Activated T-helper 2 cell treated with anti-CD3 and anti-CD28 coated beads, Interferon-gamma antibody, Interleukin-2, Interleukin-4, amounts not matched to agents 10 μg/mL and 5 μg/mL and 100 μg/mL, durations not matched to agents 14 hours and 24 hours and 36 hours (primary cell): ENCODE measurements at places on chromosomes 12 and 14.

DNA sequence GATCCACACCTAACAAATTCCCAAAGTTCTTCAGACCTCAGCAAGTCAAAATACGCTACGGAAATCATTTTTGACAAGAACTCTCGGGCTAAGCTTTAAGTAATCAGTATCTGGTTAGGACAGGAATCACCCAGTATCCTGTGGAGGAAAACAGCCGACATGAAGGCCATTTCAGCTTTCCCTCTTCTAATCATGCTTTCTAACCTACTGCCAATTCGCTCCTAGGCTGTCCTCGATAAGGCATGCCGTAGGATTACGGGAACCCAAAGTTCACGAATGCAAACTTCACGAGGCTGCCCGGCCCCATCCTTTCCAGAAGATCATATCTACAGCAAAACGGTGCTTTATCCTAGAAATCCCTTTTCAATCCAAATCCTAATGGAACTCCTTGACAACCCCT is 81.8 kb upstream of the PTPRB start:
- H3K27me3 ChIP-seq: peaks cover 6% of the 10 kb centered on the region
- peaks cover 3% of the 10 kb centered on the region for H3K4me1 ChIP-seq
- no peak overlapping the region for H3K27ac ChIP-seq
- H3K4me3 ChIP-seq: no peak overlapping the region

- H3K27ac ChIP-seq: peak overlapping the region; percentile 2
- H3K4me3 ChIP-seq: no peak overlapping the region
- peak; percentile 26 for DNase-seq
- H3K36me3 ChIP-seq: peaks cover 44% of the 10 kb centered on the region
- H3K27me3 ChIP-seq: no peaks in the 10 kb centered on the region
These were observed 17.2 kb downstream of the REM2 start for GRCh38 chr14:22900081-22900799.

- no peaks in the 10 kb centered on the region for H3K36me3 ChIP-seq
- peak overlapping the region; percentile 38 for H3K4me3 ChIP-seq
- no peak overlapping the region for H3K27ac ChIP-seq
These were observed 17.2 kb upstream of the CACNA1C start for GRCh38 chr12:2035431-2036055.

DNA sequence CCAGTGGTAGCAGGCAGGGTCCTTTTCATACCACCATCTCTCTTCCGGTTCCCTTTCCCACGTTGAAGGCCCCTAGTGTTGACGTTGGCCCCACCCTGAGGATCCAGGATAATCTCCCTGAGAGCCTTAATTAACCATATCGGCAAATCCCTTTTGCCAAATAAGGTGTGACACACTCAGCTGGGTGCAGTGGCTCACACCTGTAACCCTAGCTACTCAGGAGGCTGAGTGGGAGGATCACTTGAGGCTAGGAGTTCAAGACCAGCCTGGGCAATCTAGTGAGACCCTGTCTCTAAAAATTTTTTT is 2.8 kb upstream of the TMEM119 start:
- H3K27me3 ChIP-seq: peaks cover 4% of the 10 kb centered on the region
- no peak overlapping the region for H3K4me3 ChIP-seq
- no peak overlapping the region for H3K27ac ChIP-seq

DNA sequence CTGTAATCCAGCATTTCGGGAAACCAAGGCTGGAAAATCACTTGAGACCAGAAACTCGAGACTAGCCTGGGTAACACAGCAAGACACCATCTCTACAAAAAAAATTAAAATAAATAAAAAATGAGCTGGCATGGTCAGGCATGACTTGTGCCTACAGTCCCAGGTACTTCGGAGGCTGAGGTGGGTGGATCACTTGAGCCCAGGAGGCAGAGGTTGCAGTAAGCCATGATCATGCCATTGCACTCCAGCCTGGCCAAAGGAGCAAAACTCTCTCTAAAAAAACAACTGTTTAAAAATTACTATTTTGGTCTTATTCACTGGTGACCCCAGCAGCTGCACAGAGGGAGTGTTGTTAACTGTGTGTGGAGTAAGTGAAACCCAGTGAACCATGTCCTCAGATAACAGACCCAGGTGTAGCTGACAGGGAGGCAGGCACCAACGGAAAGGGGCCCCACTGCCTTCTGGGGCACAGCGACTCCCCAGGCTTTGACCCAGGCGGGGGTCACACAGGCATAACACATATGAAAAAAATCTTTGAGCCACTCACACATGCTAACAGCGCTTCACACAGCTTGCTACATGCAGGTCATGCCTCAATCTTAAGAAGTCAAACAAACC is 12.1 kb downstream of the DDX54 start:
- no peaks in the 10 kb centered on the region for H3K27me3 ChIP-seq
- H3K4me3 ChIP-seq: no peak overlapping the region
- no peak overlapping the region for H3K27ac ChIP-seq
- no peaks in the 10 kb centered on the region for H3K4me1 ChIP-seq
- H3K36me3 ChIP-seq: peaks cover 82% of the 10 kb centered on the region

- H3K27me3 ChIP-seq: peaks cover 31% of the 10 kb centered on the region
- H3K36me3 ChIP-seq: peaks cover 4% of the 10 kb centered on the region
- H3K4me1 ChIP-seq: peaks cover 2% of the 10 kb centered on the region
- no peak overlapping the region for H3K27ac ChIP-seq
- H3K4me3 ChIP-seq: no peak overlapping the region
These were observed 116.4 kb downstream of the SLC38A1 start for GRCh38 chr12:46152456-46152855.
